ENCODE measurements at places on chromosomes 5 and 9.

DNA sequence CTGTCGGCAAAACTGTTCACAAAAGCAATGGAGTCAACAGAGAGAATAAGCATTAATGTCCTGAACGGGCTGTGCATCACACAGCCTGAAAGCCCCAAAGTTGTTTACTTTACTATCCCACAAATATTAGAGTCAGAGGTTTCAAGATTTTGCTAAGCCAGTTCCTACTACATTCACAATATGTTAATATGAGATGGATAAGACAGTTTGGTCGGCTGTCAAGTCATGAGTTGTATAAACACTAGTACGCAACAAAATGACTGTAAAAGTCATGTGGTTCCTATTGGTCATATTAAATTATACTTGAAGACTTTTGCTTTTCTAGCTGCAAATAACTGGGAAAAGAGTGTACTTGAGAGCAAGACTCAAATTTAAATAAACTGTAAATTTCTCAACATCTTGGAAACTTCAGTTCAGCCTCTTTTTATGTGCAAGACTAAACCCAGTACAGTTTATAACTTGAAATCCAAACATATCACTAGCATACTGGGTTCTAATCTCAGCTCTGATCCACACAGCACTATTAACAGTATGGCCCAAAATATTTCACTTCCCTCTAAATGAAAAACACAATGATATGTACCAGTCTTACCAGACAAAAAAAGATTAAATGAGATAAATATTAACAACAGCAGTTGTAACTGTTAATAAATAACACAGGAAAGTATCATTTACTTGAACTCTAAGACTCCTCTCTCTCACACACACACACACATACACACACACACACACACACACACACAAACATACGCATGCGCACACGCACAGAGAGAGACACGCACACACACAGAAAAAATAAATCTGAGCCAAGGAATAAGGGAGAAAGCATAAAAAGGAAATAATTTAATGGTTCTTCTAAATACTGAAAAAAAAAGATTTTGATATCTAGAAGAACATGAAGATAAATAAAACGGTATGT lies 33.1 kb downstream of the FANCC start:
- no peak for DNase-seq

DNA sequence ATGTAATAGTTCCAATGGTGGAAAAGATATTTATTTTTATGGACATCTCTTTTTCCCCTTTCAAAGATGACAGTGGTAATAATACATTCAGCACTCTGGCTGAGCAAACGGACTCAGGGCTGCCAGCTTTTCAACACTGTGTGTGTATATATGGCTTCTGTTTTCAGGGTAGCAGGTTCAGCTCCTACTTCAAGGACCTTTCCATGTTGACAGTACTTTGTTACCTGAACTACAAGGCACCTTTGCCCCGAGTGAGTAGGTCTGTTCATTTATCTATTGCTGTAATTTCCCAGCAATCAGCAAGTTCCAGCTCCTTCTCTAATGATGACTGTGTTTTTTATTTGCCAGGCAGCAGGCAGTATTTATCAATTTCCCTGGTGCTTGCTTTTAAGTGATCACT lies 387.4 kb upstream of the KIF2A start:
- no peak for DNase-seq

DNA sequence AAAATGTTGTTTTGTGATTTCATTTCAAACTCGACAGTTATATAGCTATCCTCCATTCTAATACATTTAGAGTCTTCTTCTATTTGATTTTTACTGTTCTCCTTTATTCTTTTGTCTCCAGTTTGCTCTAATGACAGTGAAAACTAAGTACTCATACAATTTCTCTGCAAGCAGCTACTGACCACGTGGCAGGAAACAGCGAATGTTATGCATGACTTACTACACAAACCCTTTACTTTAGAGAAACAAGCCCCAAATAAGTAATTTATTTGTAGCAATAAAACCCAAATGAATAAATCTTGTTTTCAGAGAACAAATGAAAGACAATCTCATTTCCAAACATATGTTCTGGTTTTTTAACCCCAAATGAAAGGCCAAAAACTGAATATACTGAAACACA lies 41.9 kb downstream of the CDH6 start:
- no peak for DNase-seq

DNA sequence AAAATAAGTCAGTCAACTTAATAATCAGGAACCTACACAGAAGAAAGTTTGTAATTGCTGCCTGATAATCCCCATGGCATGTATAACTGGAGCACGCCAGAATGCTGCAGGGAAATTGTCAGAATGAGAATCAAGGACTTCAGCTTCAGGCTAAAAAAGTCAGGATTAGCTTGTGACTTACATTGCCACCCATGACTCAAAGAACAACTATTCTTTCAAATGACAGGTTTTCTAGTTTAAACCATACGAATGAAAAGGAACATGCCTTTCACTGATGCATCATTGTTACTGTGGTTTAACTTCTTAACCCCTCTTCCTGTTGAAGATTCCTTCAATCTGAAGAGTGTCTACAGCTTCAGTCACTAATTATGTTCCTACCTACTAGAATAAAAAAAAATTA lies 112.4 kb downstream of the ISL1 start:
- no peak for DNase-seq

All from stimulated activated CD4-positive, alpha-beta T cell treated with anti-CD3 and anti-CD28 coated beads, Interleukin-15, amount 100 ng/mL, for 1 hour (primary cell).